ENCODE measurements at places on chromosomes 3 and 15.

DNA sequence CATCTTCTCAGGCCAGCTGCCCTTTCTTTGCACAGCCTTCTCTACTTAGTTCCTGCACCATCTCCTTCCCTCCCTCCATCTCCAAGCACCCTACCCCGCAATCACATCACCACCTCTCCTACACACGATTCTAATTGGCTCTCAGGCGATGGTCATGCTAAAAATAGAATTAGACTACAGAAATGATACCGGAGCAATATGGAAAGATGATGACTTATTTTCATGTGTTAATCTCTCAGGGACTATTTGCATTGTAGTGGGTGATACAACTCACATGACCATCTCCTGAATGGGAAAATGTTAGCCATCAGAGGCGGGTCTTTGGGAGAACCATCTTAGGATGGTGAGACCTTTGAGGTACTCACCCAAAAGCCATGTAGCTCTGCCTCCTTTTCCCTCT, 54.7 kb upstream of the PPARG start:
- no peak for DNase-seq

DNA sequence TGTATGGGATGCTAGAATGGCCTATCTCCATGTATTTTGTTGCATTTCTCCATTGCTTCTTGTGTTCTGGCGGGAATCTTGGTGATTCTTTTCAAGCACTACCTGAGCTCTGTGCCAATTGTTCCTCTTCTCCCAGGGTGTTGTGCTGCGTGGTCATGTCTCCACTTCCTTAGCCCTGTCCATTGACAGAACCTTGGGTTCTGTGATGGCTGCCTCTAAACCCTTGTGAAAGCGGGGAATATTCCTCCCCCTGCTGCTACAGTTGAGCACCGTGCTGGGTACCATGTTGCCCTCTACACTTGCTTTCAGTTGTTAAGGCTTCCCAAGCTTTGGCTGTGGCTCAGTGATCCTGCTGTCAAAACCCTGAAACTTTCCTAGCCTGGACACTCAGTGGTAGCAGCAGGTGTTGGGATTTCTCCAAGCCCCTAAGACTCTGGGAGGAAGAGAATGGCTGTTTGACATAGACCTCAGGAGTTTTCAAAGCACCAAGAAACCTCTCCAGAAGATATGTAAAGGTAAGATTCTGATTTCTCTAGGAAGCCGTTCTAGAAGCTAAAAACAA, 69.5 kb downstream of the MBNL1 start:
- DNase-seq = no peak

DNA sequence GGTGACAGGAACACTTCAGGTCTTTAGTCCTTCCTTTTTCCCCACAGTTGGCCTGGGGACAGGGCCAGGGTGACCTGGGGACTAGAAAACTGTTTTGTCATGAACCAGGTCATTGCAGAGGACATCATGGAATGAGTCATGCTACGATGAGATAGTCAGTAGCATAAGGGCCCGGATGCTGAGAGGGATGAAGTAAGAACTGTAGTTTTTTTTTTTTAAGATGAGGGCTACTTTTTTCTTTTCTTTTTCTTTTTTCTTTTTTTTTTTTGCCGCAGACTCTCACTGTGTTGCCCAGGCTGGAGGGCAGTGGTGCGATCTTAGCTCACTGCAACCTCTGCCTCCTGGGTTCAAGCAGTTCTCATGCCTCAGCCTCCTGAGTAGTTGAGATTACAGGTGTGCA, 8.0 kb downstream of the MAP2K5 start:
- no peak for DNase-seq

DNA sequence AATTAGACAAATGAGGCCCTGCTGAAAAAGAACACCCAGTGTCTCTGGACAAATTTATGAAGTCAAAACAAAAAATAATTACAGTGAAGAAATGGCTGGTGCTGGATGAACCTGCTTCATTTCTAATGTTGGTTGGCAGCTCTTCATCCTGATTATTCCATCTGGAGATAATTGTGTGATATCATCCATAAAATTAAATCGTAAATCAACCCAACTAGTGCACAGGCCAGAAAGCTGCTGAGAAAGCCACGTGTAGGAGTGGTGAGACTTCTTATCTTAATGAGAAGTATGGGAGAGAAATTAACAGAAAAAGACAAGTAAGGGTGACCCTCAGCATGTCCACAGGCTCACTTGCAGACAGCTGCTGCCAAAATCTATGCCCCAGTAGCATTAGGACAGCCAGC, 465.2 kb upstream of the TGFBR2 start:
- no peak for DNase-seq

- DNase-seq = no peak
Measured at GRCh38 chr3:70982700-70983140, 600.8 kb downstream of the FOXP1 start.

DNA sequence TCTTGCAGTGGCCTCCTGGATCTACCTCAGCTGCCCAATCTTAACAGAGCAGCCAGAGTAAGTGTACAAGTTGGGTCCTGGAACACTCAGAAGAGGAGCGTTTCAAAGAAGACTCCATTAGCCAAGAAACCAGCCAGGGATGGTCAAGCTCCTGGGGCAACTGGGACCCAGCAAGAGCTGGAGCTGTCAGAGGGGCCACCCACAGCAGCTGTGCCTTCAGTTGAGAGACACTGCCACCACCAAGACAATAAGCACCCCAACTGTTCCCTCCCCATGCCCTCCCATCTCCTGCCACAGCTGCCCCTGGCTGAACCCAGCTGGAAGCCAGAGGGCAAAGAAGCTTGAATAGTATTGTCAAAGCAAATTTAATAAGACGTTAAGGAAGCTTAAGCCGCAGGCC, 110.6 kb upstream of the TLE3 start:
- no peak for DNase-seq

GRCh38 chr3:186194451-186194811, 85.5 kb upstream of the ETV5 start:
- DNase-seq = no peak

DNA sequence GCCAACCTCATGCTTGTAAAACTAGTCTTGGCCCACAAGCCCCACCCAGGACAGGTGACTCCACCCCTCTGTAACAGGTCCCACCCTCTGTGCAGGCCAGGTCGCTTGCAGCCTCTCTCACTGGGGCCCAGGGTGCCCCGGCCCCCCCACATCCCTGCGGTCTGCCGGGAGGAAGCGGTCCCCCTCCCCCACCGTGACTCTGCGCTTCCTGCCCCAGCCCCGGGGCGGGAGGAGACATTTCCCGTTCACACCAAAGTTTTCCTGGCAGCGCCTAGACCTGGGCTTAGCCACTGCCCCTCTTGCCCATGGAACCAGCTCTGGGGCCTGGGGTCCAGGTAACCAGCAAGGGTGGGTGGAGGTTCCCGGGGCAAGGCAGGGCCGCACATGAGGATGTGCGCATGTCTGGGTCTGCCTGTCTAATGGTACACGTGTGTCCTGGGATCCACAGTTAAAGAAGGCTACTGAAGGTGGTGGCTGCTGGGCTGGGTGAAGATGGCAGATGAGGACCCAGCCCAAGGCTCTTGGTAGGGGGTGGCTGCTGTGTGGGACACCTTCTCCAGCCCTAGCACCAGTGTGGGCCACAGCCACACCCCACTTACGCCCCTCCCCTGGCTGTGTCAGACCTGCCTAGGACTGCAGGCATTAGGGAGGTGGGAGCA, 8.4 kb downstream of the NBEAL2 start:
- peak; percentile 84 for DNase-seq

GRCh38 chr15:47965297-47965696, 155.5 kb upstream of the SLC24A5 start:
- DNase-seq = no peak

DNA sequence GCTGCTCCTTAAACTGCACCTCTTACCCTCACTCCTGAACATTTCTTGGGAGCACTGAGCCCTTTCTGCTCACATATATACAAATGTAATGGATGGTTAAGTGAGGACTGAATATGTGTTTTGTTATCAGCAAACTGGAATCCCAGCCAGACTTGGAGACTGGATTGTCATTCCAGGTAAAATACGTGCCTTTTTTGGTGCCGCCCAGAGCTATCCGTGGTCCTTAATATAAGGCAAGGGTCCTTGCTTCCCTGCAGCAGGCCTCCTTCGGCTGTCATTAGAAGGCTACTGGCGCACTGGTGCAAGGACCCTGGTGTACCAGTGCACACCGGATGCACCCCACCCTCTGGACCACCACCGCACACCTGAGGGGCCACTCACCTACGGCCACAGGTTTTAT, 1.1 kb upstream of the GABRB3 start:
- DNase-seq = no peak

- no peak for DNase-seq
Measured at GRCh38 chr15:26967719-26968269, 3.2 kb upstream of the GABRG3 start.

DNA sequence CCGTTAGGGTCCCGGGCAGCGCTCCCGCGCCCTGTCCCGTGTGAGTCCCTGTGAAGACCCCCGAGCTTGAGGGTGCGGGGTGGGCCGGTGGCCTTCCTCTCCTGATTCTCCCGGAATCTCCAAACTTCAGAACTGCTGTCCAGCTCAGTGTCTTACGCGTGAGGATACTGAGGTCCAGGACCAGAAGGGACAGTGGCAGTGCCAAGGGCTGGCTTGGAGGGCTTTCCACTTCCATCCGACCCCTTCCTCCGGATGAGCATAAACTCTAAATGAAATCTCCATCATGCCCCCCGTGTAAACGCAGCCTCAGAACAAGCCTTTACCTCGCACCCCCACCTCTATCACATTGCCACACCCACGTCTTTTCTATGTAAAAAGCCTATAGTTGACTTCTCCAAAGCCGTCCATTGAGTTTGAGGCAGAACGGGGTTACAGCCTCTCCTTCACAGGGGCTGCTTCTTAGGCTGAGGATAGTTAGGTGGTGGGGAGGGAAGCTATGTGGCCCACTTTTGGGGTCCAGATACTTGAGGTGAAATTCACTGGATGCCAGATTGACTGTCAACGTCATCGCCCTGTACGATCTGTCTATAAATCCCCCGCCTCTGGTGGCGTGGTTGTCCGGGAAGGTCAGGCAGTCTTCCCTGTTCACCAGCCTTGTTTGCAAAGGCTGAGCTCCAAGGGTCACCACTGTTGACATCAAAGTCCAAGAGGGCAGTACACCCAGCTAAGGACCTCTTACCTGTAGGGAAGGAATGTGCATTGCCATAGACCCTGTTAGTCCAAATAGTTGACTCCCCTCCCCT, 1.1 kb downstream of the EDEM1 start:
- peak; percentile 49 for DNase-seq

DNA sequence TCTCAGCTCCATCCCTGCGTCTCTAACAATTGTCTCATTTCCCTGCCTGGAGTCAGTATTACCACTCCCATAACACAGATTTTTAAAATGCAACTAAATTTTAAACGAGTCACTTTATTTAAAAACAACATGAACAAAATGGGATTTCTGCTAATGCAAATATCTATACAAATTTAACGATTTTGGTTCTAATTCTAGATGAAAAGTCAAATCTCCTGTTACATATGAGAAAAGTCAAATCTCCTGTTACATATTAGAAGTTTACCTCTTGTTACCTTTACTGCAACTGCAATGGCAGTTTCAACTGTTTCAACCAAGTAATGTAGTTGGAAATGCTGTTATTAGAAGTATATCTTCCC, 578 bp upstream of the RPL39L start:
- no peak for DNase-seq

DNA sequence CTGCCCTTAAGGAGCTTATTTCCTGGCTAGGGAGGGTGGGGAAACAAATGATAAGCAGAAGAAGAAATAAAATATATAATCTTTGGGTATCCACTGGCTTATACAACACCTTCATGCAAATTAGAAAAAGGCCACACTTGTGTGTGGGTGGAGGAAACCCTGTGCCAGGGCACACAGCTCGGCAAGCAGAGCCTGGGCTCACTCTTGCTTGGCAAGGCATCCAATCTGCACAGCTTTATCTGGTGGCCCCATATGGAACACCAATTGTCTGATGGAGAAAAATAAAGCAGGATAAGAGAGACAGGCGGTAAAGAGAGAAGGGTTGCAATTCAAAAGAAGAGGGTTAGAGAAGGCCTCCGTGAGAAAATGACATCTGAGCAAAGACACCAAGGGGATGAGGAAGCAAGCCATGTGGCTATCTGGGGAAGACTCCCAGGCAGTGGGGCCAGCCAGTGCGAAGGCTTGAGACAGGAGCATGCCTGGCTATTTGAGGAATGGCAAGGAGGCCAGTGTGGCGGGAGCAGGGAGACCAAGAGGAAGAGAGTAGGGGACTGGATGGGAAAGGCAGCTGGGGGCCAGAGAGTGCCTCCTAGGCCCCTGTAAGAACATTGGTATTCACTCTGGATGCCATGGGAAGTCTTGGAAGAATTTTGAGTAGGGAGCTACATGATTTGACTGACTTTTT, 22.5 kb upstream of the VPS8 start:
- no peak for DNase-seq

- no peak for DNase-seq
Measured at GRCh38 chr15:70526221-70526973, 237.0 kb downstream of the UACA start.

DNA sequence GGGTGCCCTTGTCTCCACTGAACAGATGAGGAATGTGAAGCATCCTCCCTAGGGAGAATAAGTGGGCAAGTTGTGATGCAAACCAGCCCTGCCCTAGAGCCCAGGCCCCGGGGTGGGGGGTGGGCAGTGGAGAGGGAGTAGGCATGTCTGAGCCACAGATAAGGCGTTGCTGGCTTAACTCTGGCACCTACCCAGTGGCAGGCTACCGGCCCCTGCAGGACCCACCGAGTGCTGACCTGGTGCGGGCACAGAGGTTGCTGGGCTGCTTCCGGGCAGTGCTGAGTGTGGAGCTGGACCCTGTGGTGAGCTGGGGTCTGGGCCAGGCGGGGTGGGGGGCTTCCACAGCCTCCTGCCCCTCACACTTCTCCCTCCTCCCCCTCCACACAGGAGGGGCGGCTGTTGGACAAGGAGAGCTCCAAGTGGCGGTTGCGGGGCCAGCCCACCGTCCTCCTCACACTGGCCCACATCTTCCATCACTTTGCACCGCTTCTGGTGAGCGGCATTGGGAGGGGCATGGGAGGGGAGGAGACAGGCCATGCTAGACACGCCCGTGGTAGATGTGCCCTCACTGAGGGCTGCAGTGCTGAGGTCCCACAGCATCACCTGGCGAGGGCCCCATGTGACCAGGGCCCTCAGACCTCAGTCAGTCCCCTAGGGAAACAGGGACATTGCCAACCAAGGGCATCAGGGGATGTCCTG, 10.1 kb downstream of the RNF123 start:
- no peak for DNase-seq

DNA sequence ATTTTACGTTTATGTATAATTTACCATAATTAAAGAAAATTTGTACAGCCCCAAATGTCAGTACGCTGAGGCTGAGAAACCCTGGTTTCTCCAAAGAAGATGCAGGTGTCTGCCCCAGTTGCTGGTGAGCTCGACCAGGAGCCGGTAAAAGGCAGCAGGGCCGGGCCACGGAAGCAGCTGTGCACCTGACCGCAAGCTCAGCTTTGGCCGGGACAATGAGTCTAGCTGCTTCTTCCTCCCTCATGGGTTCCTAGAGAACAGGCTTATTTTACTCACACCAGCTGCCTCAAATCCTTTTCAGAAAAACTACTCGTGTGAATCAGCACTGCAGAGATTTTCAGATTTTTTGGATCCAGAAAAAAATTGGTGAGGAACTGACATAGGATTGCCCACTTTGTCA, 18.0 kb upstream of the ZXDC start:
- no peak for DNase-seq

GRCh38 chr3:37031096-37031682, 37.9 kb downstream of the MLH1 start:
- DNase-seq = no peak
